NCI-H69 (cell line): ENCODE measurements at places on chromosomes 3 and 15.
A peak's percentile ranks its signal among the peaks of the same experiment; 100 is the strongest.

- DNase-seq, result no peak
These were observed 273.3 kb downstream of the ZNF385D start for GRCh38 chr3:21477541-21478288.

DNA sequence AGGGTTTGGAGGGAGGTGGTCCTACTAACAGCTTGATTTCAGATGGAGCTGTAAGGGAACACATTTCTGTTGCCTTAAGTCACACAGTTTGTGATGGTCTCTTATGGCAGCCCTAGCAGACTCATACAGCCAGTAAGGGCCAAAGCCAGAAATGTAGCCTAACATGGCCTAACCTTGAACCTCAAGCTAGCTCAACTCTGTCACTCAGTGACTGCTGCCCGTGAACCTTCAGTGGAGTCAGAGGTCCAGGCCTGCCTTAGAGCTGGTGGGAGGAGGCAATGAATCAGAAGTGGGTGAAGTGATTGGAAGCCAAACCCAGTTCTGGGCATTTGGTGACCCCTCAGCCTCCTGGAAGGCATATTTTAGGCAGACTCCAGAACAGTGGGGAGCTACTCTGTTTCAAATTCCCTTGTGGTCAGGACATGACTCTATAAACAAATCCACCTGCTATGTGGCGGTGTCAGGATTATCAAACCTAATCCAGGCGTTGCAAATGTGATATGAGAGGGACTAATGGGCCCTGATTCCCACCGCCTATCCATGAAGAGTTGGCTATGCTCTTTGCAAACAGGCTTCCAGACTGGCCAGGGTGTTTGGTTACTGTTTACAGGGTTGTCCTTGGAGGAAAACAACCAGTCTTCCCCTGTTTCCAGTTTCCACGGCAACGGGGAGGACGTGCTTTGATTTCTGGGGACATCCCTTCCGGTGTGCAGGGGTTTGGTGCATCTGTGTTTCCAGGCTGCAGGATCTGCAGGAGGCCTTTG is 105.9 kb upstream of the AGBL1 start:
- DNase-seq, result no peak

DNA sequence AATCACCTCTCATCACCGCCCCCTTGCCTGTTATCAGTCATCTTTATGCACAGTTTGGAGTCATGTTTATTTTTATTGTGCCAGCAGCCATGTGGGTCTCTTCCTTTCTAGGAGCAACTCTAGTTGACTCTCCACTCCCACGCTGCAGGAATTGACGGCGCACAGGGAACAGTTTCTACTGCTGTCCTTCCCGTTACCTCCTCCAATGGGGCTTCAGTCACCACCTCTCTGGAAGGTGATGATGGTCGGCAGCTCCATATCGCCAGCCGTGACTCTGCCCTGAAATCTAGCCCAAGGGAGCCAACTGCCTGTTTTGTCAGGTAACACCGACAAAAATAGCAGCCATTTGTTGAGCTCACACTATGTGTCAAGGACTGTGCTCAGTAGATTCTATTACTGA is 35.6 kb upstream of the FAM107A start:
- no peak for DNase-seq

GRCh38 chr3:150450916-150451315 is 42.8 kb downstream of the TSC22D2 start:
- DNase-seq, result no peak

DNA sequence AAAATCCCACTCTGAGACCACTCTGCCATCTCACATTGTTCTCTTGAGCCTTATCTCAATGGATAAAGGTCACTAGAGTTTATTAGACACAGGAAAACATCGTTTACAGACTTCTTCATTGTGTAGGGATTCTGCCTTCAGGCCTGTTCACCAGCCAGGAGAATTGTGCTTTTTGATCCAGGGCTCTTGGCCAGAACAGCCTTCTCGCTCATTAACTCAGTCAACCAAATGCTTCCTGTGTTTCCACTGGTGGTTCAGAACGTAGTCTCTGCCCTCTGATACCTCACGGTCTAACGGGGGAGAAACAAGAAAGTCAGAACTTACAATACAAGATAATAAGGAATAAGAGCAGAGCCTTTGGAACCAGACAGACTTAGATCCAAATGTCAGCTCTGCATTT is 54.2 kb upstream of the TSEN2 start:
- no peak for DNase-seq

DNA sequence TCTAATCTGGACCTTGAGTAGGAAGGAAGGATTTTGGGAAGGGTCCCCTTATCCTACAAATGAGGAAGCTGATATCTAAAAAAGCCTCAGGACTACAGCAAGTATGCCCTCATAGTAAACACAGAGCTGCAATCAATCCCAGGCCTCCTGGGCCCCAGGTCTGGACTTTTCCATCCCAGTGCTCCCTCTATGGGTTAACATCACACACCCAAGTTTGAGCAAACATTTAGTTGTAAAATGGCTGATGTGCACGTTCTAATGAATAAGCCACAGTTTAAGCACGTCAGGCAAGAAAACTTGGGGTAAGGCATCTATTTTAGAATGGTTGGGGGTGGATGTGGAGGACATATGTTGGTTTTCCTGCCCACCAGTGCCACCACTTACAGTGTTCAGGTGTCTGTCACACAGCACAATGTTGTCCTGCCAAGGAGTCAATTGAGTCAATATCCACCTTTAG is 44.3 kb upstream of the UBE2E1 start:
- peak; percentile 50 for DNase-seq

DNA sequence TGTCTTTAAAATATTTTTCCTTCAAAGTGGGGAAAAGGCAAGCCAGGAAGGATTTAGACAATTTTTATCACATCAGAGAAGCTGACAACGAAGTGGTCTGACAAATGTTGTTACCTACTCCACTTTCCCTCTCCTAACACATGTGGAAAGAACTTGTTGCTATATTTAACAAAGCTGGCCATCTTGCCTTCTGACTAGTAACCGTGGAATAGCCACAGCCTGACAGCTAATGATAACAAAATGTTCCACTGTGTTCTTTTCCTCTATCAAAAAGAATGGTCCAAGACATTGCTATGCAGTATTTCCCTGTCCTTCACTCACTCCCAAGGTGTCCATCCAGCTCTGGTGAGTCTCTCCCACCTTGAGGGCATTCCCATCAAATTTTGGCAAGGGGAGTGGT is 481.4 kb upstream of the THBS1 start:
- no peak for DNase-seq
